Iris pigment epithelial cell (primary cell): ENCODE measurements at places on chromosomes 3 and 15.
A peak's percentile ranks its signal among the peaks of the same experiment; 100 is the strongest.

- no peak for DNase-seq
Observed at GRCh38 chr3:171896316-171896715, 53.2 kb downstream of the TMEM212 start.

GRCh38 chr15:48647962-48648361, 2.5 kb upstream of the FBN1 start:
- DNase-seq, result peak; percentile 36

DNA sequence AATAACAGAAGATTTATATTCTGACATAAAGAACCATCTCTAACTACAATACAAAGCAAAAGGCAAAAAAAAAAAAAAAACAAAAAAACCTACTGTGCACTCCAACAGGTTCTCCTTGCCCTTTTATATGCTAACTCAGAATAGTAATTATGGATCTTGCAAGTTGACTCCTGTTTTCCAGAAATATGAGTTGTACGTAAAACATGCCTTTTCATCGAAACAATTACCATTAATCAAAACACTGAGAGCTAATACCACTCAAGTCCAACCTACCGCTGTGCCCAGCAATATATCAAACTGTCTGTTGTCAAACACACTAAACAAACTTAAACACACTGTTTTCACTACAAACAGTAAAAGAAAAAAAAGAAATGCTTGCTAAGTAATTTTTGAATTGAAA, 389.8 kb downstream of the TBC1D5 start:
- no peak for DNase-seq

DNA sequence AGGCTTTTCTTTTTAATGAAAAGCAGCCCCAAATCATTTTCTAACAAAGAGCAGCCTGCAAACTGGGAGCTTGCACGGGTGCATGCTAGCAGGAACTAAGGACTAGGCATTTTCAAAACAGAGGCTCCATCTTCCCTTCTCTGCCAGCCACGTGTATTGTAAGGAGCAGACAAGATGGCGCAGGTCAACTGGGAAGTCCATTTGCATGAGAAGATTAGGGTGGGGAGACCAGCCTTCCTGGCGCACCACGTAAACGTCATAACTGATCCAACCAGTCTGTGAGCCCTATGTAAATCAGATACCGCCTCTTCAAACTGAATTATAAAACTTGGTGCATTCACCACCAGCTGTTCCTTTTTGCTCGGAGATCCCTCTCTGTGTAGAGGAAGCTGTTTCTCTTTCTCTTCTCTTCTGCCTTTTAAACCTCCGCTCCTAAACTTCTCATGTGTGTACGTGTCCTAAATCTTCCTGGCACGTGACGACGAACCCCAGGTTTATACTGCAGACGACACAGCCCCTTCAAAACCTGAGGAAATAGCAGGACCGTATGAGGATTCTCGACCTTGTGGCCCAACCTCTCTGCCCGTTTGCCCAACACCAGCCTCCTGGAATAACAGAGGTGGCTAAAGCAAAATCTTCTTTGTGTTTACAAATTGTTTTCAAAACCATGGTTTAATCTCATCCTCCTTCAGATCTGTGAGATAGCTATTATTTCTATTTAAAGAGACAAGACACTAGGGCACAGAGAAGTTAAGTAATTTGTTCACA, 26.4 kb upstream of the SLC30A4 start:
- no peak for DNase-seq

- DNase-seq, result no peak
Observed at GRCh38 chr3:65596029-65596300, 442.8 kb downstream of the MAGI1 start.

GRCh38 chr3:62332017-62332416, 41.3 kb downstream of the FEZF2 start:
- no peak for DNase-seq

DNA sequence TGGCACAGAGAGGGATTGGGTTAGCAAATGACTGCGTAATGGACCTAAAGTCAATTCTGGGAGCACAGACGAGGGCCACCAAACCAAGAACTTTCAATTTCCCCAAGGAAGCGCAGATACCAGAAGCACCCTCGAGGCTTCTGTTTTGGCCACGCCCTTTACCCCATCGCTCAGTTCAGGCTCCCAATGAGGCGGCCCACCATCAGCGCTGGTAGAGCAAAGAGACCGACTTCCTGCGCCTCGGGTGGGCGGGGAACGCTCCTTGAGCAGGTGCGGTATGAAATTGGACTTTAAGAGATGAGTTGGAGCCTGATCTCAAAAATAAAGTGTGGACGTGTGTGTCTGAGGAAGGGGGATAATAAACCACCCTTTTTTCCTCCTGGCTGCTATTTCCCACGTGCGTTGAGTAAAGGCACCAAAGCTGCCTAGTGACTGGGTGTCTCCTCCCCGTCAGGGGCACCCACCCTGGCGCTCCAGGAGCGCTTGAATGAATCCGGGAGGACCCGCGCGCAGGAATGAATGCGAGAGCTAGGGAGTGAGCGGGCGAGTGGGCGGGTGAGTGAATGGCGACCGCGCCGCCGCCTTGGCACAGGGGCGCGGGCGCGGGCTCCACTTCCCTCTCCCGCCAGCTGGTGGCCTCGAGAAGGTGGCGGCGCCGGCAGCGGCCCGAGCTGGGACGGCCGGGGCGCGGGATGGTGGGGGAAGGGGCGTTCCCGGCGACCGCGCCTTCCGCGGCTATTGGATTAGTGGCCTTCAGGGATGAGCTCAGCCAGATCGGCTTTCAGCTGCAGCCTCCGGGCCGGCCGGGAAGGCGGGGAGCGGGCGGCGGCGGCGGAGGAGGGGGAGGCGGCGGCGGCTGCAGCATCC, at the start of gene SPSB4:
SPSB4 (plus strand) TSS at position 772 of the 867 bp plus-strand sequence. CDS start 14,758 bp downstream, outside the sequence.
- peak; percentile 43 for DNase-seq

- no peak for DNase-seq
Observed at GRCh38 chr3:156593814-156594213, 38.9 kb upstream of the SSR3 start.

DNA sequence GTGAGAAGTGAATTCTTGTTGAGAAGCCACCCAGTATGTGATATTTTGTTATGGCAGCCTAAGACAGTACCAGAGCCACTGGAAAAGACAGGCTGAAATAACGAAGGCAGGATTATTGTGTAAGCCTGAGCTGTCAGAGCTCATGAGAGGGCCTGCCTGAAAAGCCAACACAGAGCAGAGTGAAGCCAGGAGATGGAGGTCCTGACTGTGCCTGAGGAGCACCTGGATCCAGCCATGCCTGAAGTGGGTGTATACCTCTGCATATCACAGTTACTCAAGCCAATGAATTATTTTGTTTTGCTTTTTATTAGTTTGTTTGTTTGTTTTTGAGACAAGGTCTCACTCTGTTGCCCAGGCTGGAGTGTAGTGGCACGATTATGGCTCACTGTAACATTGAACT, 4.1 kb upstream of the CMTM7 start:
- no peak for DNase-seq

- DNase-seq, result peak; percentile 39
Observed at GRCh38 chr3:67382536-67382935, 271.9 kb downstream of the SUCLG2 start.
